ENCODE measurements at places on chromosomes 7 and 10.

DNA sequence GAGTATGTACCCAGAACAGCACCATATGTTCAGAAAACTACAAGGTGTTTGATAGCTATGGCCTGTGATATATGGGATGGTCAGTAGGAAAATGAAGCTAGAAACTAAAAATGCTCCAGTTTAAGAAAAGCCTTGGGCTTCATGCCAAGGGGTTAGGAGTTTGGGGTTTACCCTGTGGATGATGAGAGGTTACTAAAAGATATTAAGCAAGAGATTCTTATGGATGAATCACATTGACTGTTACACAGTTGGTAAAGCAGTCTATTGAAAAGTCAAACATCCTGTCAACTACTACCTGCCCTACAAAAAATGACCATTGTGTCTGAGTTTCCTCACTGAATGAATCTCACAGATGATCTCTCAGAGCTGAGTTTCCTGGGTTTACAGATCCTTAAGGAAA is 166.2 kb upstream of the INHBA start:
- no peak for DNase-seq

DNA sequence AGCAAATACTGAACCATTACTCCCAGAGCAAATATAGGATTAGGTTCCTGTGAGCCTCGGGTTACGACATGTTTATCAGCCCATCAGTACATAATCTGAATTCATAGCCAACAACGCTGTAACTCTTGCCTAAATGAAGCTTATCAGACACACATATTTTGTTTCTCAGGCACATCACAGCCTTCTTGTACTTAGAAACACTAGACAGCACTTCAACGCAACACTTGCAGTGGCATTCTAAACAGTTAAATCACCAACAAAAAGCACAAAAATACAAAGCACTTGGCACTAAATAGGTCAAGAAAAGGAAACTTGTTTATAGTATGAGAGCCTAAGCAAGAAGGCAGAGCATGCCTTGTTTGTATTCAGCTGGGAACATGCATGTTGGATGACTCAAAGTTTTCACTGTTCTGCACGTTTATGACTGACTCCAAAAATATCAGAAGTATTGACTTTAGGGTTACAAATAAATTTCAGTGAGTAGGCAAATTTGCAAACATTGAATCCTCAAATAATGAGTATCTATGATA is 75.0 kb downstream of the VPS50 start:
- DNase-seq, result no peak

- no peak for DNase-seq
These were observed 37.6 kb downstream of the PPIF start for GRCh38 chr10:79384773-79385391.

DNA sequence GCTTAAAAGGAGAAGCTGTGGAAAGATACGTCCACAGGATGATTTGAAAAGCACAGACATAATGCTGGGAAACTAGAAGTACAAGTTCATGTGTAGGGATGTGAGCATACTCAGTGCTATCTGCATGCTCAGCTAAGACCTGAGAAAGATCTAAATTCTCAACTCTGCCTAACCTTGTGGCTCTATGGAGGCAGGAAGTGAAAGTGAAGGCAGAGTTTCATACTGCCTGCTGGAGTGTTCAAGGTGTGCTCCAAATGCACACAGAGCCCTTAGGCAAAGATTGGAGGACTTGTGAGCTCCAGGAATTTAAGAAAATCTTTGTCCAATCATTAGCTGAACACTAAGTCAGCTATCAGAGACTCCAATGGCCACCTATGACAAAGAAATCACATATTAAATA is 190.9 kb downstream of the RNLS start:
- peak; percentile 20 for DNase-seq

- DNase-seq, result no peak
These were observed 2.6 kb downstream of the BPGM start for GRCh38 chr7:134649226-134649775.

GRCh38 chr7:77903597-77903996 is 105.0 kb downstream of the PHTF2 start:
- no peak for DNase-seq

- DNase-seq, result no peak
These were observed 26.2 kb downstream of the VSIR start for GRCh38 chr10:71747039-71747531.

Measured in CD4-positive, alpha-beta T cell treated with Interleukin-21 for 1 hour (primary cell).